ENCODE measurements at places on chromosomes 4 and X. TPM values are rescaled to one million over a fixed set of nuclear protein-coding genes. Genes with fewer than 3 reads are reported as not detected.

DNA sequence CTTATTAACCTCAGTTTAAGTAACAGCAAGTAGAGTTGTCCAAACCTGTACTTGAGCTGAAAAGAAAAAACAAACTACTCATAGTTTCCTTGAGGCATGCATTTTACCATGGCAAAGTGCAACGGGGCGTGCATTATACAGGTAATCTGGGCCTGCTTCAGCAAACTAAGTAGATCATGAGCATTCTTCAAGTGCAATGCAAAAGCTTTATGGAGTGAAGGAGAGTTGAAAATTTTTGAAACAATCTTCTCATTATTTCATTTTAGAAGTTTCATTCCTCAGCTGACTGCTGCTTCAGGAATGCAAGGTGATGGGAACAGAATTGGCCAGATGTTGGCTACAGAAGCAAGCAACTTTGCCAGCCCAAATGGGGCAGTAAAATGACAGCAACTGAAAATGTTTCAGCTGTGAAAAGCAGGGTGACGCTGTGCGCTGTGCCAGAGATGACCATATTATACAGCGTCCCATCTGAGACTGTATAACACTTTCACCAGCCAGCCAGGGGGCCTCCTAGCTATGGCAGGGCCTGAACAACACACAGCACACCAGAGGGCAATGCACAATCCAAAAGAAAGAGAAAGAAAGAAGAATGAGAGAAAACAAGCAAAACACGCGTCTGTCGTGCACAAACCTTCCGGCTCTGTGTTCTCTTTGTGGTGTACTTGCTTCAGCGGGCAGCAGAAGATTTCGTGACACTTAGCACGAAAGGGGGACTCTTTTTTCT is 145.5 kb upstream of the FGF13 start:
- H3K36me3 ChIP-seq: no peaks in the 10 kb centered on the region
- no peaks in the 10 kb centered on the region for H3K4me1 ChIP-seq
- H3K27ac ChIP-seq: no peak overlapping the region
- DNase-seq: no peak

DNA sequence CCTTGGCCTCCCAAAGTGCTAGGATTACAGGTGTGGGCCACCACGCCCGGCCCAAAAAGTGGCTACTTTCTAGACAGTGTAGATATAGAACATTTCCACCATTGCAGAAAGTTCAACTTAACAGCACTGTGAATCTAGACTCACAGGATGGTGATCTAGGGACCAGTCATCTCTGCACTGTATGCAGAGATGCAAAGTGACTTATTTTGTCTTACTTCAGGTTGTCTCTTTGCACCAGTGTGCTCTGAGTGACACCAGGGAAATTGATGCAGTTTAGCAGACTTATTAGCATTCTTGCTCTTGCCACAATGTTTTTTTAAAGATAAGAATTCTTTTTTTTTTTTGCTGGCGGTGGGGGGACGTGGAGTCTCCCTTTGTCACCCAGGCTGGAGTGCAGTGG is 12.8 kb upstream of the FOXO4 start:
- no peak overlapping the region for H3K4me3 ChIP-seq
- no peak for DNase-seq
- no peak overlapping the region for H3K27ac ChIP-seq
- H3K36me3 ChIP-seq: no peaks in the 10 kb centered on the region
- peaks cover 9% of the 10 kb centered on the region for H3K4me1 ChIP-seq

DNA sequence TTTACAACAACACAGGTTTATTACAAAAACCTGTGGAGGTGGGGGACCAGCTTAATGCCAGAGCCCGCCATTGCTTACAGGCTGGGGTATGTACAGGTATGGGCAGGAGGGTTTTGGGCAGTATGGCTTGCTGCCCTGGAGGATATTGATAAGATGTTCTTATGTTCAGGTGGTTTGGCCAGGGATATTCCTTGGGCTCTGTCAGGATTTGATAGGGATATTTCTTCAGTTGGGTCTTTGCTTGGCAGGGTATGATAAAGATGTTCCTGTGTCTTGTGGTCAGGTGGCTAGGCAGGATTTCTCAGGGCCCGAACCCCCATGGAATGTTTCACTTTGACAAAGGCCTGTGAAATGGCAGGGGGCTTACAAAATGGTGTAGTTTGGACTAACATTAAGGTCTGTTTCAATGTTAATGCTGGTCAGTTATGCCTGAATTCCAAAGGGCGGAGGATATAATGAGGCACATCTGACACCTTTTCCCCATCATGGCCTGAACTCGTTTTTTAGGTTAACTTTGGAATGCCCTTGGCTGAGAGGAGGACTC is 3.1 kb downstream of the MGST2 start:
- H3K27me3 ChIP-seq: no peaks in the 10 kb centered on the region
- H3K27ac ChIP-seq: no peak overlapping the region
- H3K4me3 ChIP-seq: no peak overlapping the region
- DNase-seq: no peak
- H3K36me3 ChIP-seq: peaks cover 17% of the 10 kb centered on the region

DNA sequence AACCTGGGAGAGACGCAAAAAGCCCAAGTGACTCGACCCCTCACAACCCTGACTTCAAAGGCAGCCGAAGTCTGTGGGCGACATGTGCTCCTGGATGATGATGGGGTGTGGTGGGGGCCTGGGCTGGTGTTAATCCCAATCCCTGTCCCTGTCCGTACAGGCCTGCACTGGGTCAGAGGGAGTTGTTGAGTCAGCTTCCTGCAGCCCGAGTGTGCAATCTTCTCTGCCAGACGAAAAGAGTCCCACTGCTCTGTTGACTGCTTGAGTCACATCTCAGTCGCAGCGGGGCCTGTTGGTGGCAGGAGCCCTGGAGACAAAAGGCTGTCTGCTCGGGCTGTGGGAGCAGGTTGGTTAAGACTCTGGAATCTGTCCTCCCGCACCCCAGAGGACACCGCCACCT is 10.3 kb downstream of the FAM3A start:
- H3K4me1 ChIP-seq: peaks cover 7% of the 10 kb centered on the region
- H3K4me3 ChIP-seq: no peak overlapping the region
- no peak for DNase-seq
- H3K27me3 ChIP-seq: no peaks in the 10 kb centered on the region
- H3K36me3 ChIP-seq: peaks cover 17% of the 10 kb centered on the region

- no peaks in the 10 kb centered on the region for H3K36me3 ChIP-seq
- no peak for DNase-seq
- H3K27me3 ChIP-seq: no peaks in the 10 kb centered on the region
- H3K4me1 ChIP-seq: no peaks in the 10 kb centered on the region
- no peak overlapping the region for H3K27ac ChIP-seq
These were observed 9.7 kb upstream of the ZNF674 start for GRCh38 chrX:46554942-46555341.

DNA sequence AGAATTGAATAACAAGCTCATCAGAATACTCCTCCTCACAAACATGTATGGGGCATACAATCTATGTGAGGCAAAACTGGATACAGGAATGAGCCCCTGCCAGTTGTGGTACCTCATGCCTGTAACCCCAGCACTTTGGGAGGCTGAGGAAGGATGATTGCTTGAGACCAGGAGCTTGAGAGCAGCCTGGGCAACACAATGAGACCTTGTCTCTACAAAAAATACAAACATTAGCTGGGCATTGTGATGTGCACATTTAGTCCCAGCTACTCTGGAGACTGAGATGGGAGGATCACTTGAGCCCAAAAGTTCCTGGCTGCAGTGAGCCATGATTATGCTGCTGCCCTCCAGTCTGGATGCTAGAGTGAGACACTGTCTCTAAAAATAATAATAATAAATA is 611.0 kb downstream of the NLGN4X start:
- no peaks in the 10 kb centered on the region for H3K27me3 ChIP-seq
- no peak overlapping the region for H3K27ac ChIP-seq
- no peak for DNase-seq
- no peak overlapping the region for H3K4me3 ChIP-seq
- no peaks in the 10 kb centered on the region for H3K36me3 ChIP-seq
- H3K4me1 ChIP-seq: no peaks in the 10 kb centered on the region

- no peaks in the 10 kb centered on the region for H3K4me1 ChIP-seq
- DNase-seq: no peak
- no peak overlapping the region for H3K27ac ChIP-seq
- no peaks in the 10 kb centered on the region for H3K36me3 ChIP-seq
- H3K4me3 ChIP-seq: no peak overlapping the region
- H3K27me3 ChIP-seq: no peaks in the 10 kb centered on the region
These were observed 52.8 kb upstream of the CBR4 start for GRCh38 chr4:169062897-169063244.

DNA sequence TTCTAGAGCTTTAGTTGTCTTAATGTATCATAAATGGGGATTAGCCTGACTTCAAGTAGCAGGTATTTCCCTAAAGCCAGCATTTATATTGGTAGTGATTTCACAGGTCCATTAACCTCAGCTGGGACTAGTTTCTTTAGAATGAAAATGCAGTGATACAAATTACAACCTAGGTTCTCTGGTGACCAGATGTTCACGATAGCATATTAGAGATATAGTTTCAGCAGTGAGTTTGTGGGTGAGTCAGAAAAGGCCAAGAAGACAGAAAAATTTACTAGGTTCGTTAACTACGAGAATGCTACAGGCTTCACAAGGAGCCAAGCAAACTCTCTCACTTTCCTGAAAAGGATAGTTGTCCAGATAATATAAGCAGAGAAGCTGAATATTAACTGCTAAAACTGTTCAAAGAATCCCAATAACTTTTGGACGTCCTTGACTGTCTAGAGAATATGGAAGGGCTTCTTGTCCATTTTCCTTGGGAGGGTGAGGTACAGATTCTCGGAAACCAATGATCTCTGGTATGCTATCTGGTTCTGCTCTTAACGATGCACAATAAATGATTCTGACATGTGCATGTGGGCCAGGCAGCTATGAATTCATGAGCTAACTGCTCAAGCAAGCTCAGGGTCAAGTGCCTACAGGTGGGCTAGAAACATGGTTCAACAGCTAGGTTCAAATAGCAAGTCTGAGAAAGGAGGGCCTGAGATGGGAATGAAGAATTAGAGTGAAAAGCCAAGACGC is 6.0 kb upstream of the SPCS3 start:
- no peak overlapping the region for H3K4me3 ChIP-seq
- H3K36me3 ChIP-seq: no peaks in the 10 kb centered on the region
- no peak overlapping the region for H3K27ac ChIP-seq
- H3K4me1 ChIP-seq: peaks cover 8% of the 10 kb centered on the region
- peaks cover 11% of the 10 kb centered on the region for H3K27me3 ChIP-seq

DNA sequence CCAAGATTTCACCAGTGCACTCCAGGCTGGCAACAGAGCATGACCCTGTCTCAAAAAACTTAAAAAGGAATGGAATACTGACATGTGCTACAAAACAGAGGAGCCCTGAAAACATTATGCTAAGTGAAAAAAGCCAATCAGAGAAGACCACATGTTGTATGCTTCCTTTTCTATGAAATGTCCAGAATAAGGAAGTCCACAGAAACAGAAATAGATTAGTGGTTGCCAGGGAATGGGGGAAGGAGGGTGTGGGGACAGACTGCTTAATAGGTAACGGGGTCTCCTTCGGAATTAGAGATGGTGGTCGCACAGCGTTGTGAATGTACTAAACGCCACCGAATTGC is 30.1 kb upstream of the KIAA0232 start:
- H3K36me3 ChIP-seq: no peaks in the 10 kb centered on the region
- H3K4me3 ChIP-seq: no peak overlapping the region
- H3K27me3 ChIP-seq: no peaks in the 10 kb centered on the region
- H3K27ac ChIP-seq: no peak overlapping the region

DNA sequence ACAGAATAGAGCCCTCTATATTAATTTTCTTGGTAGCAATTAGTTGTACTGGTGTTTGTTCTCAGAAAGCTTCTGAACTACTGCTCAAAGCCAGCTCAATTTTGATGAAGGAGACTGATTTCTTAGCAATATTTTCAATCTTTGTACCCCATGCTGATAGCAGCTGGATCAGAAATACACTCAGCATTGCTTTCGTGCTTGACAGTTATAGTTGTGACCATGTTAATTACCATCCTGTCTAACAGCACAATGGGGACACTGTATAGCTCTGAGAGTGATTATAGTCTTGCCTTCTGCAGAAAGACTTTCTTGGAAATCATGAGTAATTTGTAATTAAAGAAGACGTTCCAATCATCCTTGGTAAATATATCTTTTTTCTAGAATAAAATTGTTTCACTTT is 79.7 kb upstream of the GNPDA2 start:
- DNase-seq: no peak
- H3K27ac ChIP-seq: no peak overlapping the region
- H3K4me1 ChIP-seq: no peaks in the 10 kb centered on the region
- no peaks in the 10 kb centered on the region for H3K27me3 ChIP-seq
- H3K36me3 ChIP-seq: no peaks in the 10 kb centered on the region

DNA sequence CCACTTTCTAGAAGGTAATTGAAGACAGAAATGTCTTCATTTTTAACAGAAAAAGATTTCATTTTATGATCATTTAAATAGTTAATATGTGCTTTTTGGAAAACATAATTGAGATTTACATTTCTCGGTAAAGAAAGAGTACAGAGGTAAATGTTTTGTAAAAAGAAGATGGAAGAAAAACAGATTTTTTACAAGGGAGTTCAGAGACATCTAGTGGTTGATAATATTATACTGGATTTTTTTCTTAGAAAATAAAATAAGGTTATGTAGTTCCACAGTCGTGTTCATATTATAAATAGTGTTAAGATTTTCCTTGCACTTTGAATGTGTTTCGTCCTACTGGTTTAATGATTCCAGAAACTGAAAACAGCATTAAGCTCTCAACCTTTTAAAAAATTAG is 60.6 kb downstream of the SMARCA1 start:
- DNase-seq: no peak
- no peaks in the 10 kb centered on the region for H3K27me3 ChIP-seq
- no peaks in the 10 kb centered on the region for H3K36me3 ChIP-seq
- H3K4me3 ChIP-seq: no peak overlapping the region
- no peak overlapping the region for H3K27ac ChIP-seq

DNA sequence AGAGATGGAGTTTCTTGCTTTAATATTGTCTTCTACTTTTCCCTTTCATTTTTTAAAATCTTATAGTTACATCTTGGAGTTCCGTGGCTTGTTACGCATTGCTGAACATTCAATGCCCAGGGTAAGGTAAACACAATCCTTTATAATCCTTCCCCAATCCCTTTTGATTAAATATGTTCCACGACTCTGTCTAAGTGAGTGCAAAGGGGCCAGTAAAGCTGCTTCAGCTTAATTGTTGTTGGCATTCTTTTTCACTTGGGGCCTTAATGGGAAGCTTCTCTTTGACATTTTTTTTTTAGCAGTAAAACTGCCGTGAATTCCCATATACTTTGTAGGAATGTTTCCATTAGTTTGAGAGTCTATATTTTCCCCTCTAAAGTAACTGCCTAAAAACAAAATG is 1028.1 kb downstream of the C4orf33 start:
- H3K36me3 ChIP-seq: no peaks in the 10 kb centered on the region
- H3K4me1 ChIP-seq: no peaks in the 10 kb centered on the region
- no peak overlapping the region for H3K27ac ChIP-seq
- H3K27me3 ChIP-seq: no peaks in the 10 kb centered on the region

The TCEAL6 gene
- total RNA-seq: not detected

The DMRTC1B gene
- total RNA-seq: not detected

The FRMPD4 gene
- total RNA-seq: not detected

The PRSS12 gene
- not detected for total RNA-seq

The TMEM154 gene
- total RNA-seq: 38.1 TPM
